Muscle of leg (tissue), 16 donors: ENCODE measurements at places on chromosomes 3 and 15. TPM values are rescaled to one million over a fixed set of nuclear protein-coding genes. Genes with fewer than 3 reads are reported as not detected.

DNA sequence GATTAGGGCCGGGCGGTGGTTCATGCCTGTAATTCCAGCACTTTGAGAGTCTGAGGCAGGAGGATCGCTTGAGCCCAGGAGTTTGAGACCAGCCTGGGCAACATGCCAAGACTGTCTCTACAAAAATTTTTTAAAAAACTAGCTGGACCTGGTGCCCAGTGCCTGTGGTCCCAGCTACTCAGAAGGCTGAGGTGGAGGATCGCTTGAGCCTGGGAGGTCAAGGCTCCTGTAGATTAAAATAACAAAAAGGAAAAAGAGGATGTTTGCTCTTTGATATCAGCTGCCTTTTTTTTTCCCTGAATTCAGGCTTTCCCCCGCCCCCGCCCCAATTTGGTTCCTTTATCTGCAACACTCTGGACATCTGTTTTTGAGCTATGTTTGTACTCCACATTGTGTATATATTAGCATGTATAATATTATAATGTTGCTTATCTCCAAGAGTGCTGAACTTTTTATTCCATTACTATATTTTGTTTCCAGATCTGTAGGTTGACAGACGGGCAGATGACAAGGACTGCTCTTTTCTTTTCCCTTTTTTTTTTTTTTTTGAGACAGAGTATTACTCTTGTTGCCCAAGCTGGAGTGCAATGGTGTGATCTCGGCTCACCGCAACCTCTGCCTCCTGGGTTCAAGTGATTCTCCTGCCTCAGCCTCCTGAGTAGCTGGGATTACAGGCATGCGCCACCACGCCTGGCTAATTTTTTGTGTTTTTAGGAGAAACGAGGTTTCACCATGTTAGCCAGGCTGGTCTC, 4.6 kb downstream of the SNAP23 start:
- no peak for DNase-seq

GRCh38 chr3:55197021-55197420, 269.2 kb upstream of the LRTM1 start:
- no peak for DNase-seq

- peak; percentile 59 for DNase-seq
Measured at GRCh38 chr3:68893600-68894239, 38.6 kb downstream of the TAFA4 start.

DNA sequence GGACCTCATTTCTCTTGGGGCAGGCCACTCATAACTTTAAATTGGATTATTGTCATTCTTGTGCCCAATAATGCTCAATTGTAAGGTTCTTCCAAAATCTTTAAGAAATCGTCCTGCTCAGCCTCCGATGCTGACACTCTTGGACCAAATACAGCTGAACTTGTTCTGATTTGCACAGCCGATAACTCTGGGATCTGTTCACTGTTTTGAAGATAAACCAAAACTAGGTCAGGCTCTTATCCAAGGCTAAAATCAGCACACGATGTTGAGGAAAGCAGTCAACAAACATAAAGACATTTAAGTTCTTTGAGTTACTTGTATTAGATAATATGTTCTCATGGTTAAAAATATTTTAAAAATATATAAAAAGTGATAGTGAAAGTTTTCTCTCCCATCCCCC, 52.0 kb upstream of the NEO1 start:
- DNase-seq, result peak; percentile 21

P2RY12 gene
- 1.1 TPM for total RNA-seq

OCA2 gene
- total RNA-seq, result 3.6 TPM

DNA sequence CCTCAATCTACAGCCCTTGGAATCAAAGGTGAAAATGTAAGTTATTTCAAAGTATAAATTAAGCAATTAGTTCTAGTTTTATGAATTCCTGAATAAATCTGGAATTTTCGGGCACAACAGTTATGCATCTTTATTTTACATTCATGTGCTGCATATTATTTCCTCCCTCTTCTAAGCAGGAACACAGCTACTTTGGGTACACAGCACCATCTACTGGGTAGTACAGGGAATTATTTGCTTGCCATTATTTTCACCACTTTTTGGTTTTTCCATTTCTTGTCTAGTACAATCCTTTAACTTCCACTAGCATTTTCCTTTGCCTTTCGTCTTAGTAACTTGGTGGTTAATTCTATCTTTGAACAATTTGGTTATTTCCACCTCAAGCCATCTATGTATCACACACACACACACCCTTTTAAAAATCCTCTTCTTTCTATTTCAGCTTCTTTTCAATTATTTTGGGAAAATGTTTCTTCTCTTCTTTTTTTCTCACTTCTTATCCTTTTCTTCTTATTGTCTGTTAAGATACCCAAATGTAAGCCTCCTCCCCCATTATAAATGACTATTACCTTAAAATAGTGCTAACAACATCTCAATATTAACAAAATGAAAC, 451.0 kb downstream of the MFSD1 start:
- no peak for DNase-seq

DNA sequence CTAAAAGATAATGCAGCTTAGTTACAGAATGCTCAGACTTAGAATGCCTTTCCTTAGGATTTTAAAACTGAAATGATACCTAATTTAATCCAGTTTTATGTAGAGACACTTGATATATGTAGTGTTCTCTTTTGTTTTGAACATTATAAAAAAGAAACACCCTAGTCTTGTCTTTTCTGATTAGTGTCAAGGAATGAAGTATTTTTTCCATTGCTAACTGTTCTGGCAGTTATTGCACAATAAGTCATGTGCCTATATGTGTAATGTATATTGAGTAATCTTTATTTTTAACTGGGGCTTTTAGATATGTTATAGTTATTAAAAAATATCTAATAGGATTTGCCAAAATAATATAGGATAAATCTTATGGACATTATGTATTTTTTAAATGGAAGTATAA, 4.5 kb downstream of the ARL8B start:
- DNase-seq, result peak; percentile 51

DNA sequence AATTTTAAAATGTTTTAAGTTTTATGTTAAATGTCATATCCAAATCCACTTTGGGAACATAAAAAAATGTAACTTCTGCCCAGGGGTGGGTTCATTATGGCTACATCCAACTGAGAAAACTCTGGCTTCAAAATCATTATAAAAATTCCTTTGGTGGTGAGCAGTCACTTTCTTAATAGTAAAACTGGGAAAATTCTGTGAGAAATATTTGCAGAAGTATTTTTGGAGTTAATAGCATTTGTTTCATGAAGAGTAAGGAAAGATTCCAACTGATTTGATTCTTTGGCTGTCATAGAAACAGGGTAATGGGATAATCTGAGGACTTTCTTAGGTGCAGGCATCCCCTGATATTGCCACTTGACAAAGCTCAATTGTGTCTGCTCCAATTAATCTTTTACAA, 38.8 kb downstream of the CPA3 start:
- DNase-seq, result no peak

TTC14 gene
- total RNA-seq, result 27.8 TPM

GRCh38 chr3:170488802-170489201, 70.1 kb downstream of the CLDN11 start:
- DNase-seq, result no peak

SEMA7A gene
- 4.9 TPM for total RNA-seq

DNA sequence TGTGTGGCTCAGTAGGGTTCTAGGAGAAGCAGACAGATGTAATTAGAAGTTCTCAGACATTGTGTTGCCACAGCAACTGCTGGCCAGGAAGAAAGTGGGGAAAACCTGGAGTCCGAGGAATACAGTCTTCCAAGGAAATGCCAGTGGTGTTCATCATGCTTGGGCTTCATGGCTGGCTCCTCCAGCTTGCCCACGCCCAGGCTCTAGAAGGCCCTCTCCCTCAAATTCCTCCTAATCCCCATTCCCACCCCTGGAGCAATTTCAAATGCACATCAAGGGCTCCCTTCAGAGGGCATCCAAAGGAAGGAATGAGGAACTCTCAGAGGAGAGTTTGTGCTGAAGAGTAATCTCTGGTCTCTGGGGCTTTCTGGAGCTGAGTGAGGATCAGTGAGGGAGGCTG, 21.9 kb downstream of the FSTL1 start:
- no peak for DNase-seq

GRCh38 chr15:64443016-64443415, 17.4 kb upstream of the ZNF609 start:
- no peak for DNase-seq

ALDH1L1 gene
- total RNA-seq, result 0.18 TPM

DNAH1 gene
- 3.2 TPM for total RNA-seq

SENP7 gene
- total RNA-seq, result 41.3 TPM

- DNase-seq, result no peak
Measured at GRCh38 chr15:47766406-47766805, 49.1 kb downstream of the SEMA6D start.

NRG4 gene
- 0.09 TPM for total RNA-seq

FRMD5 gene
- total RNA-seq, result 0.22 TPM

SLC30A4 gene
- total RNA-seq, result 5.9 TPM

PLSCR1 gene
- 19.0 TPM for total RNA-seq

DNA sequence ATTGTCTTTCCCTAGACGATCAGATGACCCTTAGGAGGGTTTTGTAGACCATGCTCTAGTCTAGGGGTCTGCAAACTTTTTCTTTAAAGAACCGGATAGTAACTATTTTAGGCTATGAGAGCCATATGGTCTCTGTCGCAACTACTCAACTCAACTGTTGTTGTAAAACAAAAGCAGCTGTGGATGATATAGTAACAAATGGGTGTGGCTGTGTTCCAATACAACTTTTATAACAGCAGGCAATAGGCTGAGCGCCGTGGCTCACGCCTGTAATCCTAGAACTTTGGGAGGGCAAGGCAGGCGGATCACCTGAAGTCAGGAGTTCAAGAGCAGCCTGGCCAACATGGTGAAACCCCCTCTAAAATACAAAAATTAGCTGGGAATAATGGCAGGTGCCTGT, 6.1 kb upstream of the CMTM6 start:
- peak; percentile 87 for DNase-seq
